T47D (cell line): ENCODE measurements at places on chromosomes 5 and 9.

DNA sequence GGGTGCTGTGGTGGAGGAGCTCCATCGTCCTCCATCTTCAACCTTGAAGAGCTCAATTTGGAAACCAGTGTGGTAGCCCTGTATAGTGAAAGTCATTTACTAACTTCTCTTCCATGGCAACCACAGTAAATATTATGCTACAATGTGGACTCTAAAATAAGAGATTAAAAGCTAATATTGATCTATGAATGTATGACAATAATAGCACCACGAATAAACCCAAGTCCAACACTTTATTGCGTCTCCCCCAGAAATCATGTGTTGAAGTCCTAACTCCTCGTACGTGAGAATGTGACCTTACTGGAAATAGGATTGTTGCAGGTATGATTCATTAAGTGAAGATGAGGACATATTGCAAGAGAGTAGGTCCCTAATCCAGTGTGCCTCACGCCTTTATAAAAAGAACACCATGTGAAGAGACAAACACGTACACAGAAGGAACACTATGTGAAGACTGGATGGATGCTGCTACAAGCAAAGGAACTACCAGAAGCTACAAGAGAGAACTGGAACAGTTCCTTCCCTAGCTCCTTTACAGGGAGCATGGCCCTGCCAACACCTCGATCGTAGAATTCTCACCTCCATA is 276.2 kb downstream of the PDE4D start:
- DNase-seq: no peak

DNA sequence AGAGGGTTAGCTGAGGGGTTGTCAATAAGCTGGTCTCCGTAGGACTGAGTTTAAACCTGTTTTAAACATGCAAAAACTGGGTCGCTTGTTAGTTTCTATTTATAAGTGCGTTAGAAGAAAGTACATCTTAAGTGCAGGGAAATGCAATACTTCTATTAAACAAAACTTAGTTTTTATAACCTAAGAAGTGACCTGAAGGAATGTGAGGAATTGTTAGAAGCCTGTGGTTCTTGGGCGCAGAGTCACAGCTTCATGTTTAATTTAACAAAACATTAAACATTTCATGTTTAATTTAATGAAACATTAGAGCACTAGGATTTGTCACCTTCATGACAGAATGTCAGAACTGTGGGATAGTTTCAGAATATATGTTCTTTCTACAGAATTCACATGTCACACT is 469.2 kb upstream of the WWC1 start:
- no peak for DNase-seq

GRCh38 chr5:100768221-100768620 is 134.9 kb downstream of the ST8SIA4 start:
- no peak for DNase-seq

DNA sequence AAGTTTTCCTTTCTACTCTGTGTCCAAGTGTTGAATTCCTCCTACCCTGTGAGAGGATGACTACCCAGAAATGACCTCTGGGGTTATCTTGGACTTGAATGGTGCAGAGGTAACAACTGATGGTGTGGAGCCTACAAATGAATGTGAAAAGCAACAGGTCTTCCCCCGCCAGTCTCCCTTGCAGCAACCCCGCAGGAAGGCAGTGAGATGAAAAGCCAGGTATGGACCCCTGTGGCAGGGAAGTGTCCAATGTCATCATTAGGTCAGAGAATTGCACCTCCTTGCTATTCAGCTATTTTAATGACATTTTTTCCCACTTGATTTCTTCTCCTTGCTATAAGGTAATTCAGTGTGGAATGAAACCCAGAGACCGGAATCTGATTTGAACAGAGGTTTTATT is 58.5 kb downstream of the MAT2B start:
- no peak for DNase-seq

DNA sequence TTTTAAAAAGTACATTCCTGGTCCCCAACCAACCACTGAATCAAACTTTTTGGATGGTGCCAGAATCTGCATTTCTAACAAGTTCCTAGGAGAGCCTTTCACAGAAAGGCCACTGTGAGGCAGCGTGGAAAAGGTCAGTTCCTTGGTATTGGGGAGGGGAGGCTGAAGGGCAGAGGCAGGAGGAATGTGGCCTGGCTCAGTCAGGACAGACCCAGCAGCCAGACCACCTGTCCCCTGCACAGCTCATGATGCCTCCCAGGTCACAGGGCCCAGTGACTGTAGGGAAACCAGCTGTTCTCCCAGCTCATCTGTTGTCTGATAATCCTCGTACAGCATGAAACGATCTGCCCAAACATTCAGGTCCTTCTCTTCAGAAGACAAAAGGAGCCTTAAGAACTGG is 132.9 kb downstream of the LHFPL2 start:
- no peak for DNase-seq

DNA sequence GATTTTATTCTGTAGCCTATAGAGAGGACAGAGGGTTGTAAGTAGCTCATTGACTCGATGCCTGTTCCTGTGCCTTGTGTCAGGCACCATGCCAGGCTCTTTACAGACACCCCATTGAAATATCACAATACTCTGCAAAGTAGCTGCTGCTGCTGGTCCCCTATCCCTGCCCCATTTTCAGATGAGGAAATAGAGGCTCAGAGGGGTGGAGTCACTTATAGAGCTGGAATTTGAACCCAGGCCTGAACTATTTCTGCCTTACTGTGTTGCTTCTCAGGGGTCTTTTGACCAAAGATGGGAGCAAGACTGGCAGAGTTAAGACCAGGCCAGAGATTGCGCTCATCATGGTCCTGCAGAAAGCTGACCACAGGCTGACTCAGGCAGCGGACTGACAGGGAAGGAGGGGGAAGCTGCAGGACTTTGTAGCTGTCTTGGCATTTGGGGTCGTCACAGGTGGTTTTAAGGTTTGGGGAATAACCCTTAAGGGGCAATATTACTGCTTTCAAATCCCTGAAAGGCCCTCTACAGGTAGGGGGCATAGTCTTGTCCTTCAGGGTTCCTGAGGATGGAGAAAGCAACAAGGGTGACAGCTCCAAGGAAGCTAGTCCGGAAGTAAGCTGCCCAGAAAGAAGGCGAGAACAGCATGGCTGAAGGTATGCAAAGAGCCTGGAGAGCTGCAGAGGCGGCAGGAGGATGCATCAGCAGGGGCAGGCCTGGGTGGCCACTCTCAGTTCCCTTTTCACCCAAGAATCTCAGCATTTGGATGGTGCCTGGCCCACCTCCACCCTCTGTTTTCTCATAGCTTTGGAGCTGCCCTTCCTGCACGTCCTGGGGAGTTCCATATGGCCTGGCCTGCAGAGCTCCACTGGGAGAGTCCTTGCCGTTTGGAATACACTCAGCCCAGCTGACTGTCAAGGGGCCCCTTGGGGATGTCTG is 18.3 kb upstream of the NDST1 start:
- DNase-seq: no peak

DNA sequence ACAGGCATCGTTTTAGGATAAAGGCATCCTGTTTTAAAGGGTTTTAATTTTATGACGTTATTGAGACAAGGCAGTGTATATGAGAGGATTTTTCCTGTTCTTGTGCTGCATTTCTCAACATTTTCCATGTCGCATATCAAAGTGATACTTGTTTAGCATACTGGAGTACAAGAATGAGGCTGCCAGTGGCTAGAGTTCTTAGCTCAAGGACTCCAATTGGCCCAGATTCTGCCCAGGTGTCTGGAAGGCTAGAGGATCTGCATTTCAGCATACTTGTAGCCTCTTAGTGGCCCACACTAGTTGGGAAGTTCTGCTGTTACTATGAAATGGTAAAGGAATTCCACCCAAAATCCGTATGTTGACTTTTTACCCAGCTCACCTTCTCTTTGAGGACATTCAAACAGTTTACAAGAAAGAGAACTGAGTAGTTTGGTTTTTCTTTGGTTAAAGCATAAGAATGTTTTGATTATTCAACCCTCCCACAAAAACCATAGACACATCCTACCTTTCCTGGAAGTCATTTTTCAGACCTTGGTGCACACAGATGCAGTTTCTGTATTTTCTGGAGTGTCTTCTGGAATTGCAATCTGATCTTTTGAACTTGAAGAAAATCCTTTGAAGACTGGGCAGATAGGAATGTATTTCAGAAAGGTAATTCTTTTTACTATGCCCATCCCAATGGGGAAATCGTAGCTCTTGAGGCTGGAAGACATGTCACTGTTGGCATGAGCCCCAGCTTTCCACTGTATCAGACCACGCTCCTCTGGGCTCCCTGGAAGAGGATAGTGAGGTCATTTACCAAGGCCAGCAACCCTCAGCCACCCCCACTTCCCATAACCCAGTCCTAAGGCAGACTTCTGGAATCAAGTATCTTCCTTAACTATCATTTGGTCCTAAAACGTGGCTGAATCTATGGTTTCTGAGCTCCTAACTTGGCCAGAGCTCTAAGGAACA is 11.3 kb downstream of the SLC23A1 start:
- DNase-seq: no peak

DNA sequence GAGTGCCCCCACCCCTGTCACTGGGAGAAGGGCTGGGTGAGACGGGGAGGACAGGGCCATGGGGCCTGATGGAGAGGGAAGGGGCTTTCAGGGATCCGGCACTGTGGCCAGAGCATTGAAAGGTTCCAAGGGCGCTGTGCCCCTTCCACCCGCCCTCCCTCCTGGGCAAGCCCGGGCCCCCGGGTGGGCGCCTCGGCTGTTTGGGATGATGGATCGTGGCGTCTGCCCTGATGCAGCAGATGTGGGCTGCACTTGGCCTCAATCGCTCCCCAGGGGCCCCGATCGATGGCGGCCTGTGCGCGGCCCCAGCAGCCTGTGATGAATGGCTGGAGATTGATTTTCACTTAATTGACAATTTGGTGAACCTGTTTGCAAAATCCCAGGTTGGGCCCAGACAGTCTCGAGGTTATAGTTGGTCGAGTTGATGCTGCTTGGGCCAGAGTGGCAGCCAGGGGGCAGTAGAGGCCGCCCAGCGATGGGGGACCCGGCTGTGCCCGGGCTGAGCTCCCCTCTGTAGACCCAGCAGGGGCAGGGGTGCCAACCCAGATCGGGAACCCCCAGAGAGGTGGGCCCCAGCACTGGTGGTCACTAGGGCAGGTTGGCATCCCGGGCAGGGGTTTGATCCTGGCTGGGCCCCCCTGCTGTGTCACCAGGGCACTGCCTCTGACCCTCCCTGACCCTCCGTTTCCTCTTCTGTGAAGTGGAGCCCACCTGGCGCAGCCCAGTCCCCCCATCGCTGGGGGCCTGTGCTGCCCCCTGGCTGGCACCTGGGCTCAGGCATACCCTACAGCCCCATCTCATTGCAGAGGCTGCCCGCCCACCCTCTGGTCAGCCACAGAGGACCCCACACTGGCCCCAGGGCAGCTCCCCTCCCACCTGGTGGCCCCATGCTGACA is 34.7 kb downstream of the LHX3 start:
- peak; percentile 65 for DNase-seq

DNA sequence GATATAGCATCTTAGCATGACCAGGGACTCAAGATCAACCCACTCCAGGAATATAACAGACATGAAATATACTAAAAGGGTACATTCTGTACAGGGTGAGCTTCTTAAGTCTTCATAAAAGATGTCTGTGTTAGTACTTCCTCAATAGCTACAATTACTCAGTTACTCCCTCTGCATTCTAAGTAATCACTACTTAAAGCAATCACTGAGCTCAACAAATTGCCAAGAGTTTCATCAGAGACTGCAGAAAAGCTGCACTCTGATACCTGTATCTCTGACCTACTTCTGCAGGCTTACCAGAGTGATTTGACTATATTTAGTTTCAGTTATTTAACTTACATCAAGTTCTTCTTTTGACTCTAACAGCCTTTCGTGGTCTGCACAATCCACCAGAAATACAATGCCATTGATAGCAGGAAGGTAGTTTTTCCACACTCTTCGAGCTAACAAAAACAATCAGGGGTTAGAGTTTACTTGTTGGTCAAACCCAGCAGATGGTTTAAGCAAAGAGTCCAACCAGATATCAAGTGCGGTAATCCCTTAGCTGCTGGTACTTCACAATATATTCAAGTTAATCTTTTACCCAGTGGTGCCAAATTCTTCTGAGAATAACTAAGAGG is 23.3 kb downstream of the SAR1B start:
- DNase-seq: no peak

DNA sequence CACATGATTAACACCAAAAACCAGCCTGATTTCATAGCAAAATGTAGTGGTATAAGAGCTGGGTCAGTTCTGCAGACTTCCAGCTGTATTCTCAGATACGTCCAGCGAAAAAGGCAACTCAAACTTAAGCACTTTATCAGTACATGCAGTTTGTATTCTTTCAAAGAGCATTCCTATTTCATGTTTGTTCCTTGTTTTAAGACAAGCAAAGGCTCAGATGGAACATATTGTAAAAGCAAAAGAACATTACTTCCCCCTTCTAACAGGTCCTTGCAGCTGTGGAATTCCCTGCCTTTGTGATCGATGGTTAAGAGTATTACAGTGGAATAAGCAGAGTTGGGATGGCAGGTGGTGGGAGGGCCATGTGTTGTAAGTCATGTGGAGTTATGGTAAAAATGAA is 86.3 kb upstream of the GRHPR start:
- no peak for DNase-seq

DNA sequence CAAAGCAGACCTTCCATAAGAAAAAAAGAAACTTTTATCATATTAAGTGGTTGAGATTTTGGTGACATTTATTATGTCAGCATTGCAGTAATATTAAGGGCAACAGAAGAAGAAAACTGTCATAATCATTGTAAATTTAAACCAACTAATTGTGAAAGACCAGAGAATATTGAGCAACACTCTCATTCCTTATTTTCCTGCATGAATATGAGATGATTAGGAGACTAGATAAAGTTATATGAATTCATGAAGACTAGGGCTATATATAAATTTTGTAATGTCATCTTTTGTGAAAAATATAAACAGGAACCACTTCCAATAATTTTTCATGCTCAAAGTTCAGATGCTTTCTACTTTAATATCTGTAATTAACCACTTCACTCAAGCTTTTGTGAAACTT is 974.5 kb upstream of the CDH10 start:
- DNase-seq: no peak

GRCh38 chr5:64971990-64972389 is 203.3 kb downstream of the CWC27 start:
- DNase-seq: no peak

GRCh38 chr5:167261309-167262100 is 1029.9 kb upstream of the WWC1 start:
- DNase-seq: peak; percentile 47

- DNase-seq: no peak
These were observed 8.7 kb downstream of the DNAJB5 start for GRCh38 chr9:34998266-34998665.

- no peak for DNase-seq
These were observed 112.2 kb downstream of the MVB12B start for GRCh38 chr9:126438741-126439401.

DNA sequence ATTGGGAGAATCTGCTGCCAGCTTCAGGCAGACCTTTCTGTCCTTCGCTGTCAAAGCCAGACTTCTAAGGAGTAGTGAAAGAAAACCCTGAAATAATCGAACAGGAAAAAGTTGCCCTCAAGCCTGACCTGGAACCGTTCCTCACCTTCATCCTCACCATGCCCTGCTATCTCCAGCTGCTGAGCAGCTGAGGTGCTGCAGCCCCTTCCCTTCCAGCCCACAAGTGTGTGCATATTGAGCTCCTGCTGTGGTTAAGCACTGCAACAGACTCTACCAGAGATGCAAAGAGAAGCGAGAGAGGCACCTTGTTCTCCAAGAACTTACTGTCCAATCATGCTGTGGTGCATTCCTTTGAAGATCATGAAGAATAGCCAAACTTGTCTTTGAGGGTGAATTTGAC is 18.9 kb downstream of the BHMT2 start:
- no peak for DNase-seq
